ENCODE measurements at places on chromosomes 2 and 18.

DNA sequence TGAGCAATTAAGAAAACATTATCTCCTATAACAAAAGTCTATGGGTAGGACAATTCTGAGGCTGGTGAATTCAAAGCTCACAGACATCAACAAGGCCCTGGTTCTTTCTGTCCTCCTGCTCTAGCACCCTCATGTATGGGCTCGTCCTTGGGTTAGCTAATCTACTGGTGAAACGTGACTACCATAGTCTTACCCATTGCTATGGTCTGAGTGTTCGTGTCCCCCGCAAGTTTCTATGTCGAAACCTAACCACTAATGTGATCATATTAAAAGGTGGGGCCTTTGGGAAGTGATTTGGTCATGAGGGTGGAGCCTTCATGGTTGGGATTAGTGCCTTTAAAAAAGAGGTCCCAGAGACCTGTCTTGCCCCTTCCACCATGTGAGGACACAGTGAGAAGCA is 564.7 kb downstream of the TNS1 start:
- DNase-seq: no peak

GRCh38 chr2:9165625-9166024 is 41.0 kb upstream of the ASAP2 start:
- DNase-seq: no peak

DNA sequence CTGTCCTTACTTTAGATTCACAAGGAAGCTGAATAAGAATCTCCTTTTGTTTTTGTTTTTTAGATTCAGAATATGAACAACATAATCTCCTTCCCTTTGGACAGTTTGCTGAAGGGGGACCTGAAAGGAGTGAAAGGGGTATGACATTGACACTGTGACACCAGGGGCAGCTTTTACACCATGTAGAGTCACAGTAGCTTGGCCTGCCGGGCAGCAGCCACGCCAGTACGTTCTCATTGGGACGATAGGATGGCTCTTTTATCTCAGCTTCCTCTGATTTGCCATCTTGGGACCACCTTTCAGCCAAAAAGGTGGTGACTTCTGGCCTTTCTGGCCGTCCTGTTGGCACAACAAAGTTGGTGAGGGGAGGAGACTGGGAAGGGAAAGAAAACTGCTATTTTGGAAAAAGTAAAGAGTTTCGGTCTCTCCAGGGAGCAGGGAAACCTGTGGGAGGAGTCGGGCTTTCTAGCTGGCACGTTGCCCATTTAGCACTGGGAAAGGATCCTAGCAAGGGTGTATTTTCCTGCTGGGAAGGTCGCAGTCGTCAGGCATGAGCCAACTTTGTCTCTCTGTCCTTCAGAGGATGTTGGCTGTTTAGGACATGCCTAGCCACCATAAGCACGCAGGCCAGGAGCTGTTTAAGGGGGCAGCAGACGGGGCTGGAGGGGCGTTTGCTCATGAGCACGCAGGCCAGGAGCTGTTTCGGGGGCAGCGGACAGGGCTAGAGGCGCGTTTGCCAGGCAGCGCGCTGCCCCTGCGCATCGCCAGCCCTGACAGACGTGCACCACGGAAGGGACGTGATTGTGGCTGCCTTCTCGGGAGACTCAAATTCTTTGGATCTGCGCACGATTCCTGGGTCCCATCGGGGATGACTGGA is 104.6 kb downstream of the ITGB1BP1 start:
- no peak for DNase-seq

GRCh38 chr18:24674200-24674599 is 213.8 kb downstream of the HRH4 start:
- no peak for DNase-seq

DNA sequence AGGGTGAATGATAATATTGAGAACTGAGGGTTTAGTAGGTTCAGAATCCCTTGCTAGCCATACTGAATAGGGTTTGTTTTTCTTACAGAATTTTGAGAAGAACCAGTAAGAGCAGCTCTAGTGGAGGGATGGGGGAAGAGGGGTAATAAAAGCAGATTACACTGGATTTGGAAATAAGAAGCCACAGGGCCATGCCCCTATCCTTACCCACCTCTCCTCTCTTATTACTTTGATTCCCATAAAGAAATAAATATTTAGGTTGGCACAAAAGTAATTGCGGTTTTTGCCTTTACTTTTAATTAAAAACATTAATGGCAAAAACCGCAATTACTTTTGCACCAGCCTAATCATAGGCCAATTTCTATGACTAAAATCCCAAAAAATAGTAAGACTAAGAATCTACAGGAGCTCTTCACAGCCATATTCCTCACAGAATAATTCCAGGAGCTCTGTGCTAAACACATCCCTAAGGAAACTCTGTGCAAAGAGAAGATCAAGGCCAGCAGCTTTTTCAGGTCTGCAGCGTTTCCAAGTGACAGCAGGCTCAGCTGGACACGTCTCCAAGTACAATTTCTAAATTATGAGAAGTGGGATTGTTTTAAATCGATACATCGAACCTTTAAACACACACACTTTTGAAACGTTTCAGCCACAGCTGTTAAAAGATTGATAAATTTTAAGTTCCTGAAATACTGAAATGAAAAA is 58.4 kb upstream of the RTN4 start:
- DNase-seq: no peak

- DNase-seq: peak; percentile 29
Observed at GRCh38 chr18:9404565-9405060, 70.0 kb downstream of the TWSG1 start.

GRCh38 chr18:24011123-24011917 is 3.2 kb upstream of the TTC39C start:
- DNase-seq: no peak

DNA sequence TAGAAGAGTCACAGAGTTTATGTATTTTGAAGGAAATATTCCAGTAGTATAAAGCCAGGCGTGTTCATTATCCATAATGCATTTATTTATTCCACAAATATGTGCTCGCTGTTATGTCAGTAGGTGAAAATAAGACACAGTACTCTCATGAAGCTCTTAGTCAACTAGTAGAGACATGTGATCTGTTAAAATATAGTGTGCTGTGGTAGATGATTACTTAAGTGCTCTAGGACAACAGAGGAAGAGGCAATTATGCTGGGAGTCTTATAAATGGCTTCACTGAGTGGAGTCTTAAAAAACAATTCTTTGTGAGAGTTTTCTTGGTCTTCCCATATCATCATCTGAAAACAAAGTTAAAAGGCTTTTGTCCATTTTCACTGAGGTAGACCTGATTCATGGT is 457.3 kb downstream of the XIRP2 start:
- no peak for DNase-seq

DNA sequence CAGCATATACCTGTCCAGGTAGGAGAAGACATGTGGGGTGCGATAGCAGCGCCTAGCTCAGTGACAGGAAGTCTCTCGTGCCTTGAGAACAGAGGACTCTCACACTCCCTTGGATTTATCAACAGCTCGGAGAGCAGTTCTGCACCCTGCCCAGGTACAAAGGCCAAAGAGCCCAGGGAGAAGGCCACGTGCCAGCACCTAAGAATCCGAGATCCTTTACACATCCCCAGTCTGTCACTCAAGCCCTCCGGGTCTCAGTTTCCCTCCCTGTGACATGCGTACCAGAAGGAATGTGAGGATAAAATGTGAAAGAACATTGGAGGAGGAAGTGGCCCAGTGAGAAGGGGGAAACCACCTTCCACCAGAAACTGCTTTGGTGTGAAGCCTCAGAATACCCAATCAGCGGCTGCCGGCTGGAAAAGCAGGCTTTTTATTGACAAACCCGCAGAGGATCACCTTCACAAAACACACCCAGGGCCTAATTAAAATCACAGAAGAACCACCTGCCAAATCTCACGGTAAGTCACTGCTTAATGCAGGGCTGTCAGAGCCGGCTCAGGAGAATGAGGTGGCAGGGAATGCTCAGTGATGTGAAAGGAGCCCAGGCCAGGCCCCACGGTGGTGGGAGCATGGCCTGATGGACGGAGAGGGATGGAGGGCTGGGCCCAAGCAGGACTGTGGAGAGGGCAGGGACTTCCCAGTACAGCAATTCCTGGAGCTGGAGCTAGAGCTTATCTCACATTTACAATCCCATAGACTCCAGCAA is 66.3 kb downstream of the MYO5B start:
- no peak for DNase-seq

DNA sequence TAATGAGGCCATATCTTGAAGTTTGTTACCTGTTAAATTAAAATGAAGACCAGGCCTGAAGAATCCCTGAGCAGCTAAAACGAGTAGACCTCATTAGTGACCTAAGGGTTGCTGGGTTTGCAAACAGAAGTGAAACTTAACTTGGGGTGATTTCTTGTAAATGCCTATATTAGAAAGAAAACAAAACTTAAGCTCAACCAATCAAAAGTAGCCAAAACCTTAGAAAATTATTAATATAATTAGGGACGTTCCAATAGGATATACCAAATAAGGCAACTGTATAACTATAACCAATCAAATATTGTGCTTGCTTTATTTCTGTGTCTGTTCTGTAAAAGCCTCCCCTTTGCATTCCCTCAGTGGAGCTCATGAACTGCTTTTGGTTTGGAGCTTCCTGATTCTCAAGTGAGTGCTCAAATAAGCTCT is 137.9 kb upstream of the VRK2 start:
- no peak for DNase-seq

- no peak for DNase-seq
Observed at GRCh38 chr18:49753643-49754042, 59.7 kb downstream of the ACAA2 start.

- no peak for DNase-seq
Observed at GRCh38 chr2:150467621-150467963, 19.9 kb downstream of the RND3 start.

DNA sequence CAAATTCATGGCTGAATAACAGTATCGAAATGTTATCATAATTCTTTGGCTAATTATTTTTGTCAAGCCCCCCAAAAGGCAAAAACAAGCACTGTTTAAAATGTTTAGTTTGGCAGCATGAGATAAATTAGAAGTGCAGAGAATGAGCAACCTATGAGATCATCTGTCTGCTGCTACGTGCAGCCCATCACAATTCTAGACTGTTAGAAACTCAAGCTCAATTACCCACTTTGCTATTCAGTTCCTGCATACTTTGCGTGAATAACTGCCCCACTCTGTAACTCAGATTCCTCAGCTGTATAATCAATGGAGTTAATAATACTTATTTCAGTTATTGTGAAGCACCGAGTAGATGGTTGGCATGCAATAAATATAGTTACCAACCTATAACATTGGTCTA is 1181.9 kb downstream of the DPP10 start:
- no peak for DNase-seq

DNA sequence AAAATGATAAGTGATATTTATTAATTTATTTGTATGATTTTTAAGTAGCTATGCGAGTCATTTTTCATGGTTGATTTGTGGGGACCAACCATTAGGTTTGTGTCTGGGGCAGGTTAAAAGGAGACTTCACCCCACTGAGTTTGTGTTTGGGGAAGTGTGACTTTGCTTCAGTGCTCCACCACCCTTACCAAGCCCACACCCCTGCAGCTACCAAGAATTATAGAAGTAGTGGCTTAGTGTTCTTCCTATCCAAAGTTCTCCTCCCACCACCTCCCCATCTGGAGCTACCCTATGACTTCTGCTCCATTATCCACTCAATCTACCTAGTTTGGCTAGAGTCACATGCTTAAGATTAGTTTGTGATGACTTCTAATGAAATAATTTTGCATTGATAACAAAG is 182.1 kb upstream of the ZEB2 start:
- no peak for DNase-seq

GRCh38 chr2:17940091-17940630 is 61.7 kb downstream of the KCNS3 start:
- DNase-seq: no peak

DNA sequence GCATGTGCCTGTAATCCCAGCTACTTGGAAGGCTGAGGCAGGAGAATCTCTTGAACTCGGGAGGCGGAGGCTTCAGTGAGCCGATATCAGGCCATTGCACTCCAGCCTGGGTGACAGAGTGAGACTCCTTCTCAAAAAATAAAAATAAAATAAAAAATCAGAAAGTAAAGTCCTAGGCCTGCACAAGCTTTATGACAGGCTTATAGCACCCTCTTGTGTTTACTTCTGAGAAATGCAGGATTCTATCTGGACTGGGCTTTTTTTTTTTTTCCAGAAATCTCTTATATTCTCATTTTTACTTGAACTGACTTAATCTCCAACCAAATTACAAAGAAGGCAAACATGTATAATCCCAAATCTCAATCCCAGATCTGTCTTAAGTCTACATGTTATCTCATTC is 26.1 kb upstream of the REG3G start:
- DNase-seq: no peak
